GM12891 (cell line): ENCODE measurements at places on chromosomes 7 and 10.

- no peak for DNase-seq
Observed at GRCh38 chr10:59991661-59992060, 85.3 kb upstream of the CCDC6 start.

- no peak for DNase-seq
Observed at GRCh38 chr7:76512941-76513816, 2.8 kb downstream of the UPK3B start.

DNA sequence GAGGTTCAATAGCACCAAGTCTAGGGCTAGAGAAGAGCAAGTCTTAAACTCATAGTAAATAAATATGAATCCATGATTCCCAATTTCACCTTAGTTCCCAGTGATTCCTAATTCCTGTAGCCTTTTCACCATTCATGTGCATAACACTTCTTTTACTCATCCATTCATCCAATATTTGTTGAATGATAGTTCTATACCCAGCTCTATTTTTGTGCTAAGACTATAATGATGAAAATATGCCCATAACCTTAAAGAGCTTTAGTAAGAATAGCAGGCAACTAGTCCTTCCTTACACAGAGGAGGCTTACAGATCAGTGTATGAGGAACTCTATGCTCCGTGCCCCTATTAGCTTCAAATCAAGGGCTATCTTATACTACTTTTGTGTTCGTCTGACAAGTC, 280.2 kb upstream of the CHRM2 start:
- no peak for DNase-seq

DNA sequence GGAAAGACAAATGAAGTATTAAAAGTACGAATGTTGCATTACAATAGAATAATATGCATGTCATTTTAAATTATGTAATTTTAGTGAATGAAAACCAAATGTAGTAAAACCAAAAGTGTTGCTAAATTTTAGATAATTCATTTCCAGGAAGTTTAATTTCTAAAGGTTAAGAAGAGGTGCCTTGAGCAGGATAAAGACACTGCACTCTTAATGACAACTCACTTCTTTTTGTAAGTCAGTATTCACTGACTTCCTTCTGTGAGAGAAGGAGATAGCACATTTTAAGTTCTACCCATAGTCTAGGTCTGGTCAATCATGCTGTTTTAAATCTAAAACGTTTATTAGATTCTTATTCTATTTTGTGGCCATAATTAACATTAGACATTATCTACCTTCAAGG, 160.2 kb downstream of the CRPPA start:
- DNase-seq = no peak

DNA sequence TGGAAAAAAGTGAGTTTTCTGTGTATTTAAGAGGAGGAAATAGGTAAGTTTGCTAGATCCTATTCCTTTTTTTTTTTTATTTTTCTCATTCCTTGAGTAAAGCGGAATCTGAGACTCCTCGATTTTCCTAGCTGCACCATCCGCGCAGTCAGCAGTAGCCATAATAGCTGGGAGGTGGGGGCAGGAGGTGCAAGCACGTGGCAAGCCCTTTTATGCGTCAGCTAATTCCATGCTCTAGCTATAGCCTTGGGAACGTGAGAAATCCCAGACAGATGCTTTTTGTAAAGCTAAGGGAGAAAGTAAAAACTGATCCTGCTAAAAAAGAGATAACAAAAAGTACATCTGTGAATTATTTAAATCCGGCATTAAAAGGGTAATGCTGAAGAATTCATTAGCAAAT, 33.2 kb upstream of the TPK1 start:
- no peak for DNase-seq

DNA sequence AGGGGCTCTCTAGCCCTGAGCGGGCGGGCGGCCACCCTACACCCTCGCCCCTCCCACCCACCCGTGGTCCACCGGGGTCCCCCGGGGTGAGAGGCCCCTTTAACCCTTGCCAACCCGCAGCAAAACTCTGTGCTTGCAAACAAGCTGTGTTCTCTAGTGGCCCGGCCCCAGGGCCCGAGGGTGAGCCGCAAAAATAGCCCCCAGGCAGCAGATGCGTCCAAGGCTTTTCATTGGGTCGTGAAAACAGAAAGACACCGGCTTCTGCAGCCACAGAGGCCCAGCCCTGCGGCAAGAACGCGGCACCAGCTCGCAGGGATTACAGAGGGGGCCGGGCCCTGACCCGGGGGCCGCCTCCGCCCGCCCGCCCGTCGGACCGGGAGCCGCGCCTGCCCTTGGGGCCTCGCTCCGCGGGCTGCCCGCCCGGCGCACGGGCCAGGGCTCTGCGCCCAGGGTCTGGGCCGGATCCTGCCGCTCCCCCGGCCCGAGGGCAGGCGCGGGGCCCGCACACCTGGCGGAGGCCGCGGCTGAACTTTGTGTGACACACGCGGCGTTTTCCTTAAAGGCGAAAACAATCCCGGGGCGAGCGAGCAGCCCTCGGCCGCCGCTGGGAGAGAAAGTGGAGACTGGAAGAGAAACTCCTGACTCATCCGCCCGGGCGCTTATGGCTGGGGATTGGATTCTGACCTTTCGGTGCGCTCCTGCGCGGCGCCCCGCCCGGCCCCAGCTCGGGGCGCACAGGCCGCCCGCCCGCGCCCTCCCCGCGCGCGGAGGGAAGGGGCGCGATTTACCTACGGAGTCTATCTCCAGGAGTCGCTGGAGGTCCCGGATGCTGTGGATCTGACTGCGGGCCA, 2.8 kb downstream of the PDGFA start:
- DNase-seq = no peak

GRCh38 chr10:75496191-75496567, 64.8 kb downstream of the LRMDA start:
- no peak for DNase-seq

DNA sequence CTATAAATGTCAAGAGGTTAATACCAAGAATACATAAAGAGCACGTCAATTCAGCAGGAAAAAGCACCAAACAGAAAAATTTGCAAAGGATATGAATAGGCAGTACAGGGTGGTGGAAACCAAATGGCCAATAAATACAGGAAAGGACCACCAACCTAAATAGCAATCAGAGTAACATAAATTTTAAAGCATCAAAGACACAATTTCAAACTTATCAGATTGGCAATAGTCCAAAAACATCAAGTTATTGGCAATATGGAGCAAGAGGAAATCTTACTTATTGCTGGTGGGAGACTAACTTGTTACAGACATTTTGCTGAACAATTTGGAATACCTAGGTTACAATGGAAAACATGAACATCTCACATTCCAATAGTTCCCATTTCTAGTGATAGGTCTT, 24.1 kb downstream of the SYPL1 start:
- no peak for DNase-seq

DNA sequence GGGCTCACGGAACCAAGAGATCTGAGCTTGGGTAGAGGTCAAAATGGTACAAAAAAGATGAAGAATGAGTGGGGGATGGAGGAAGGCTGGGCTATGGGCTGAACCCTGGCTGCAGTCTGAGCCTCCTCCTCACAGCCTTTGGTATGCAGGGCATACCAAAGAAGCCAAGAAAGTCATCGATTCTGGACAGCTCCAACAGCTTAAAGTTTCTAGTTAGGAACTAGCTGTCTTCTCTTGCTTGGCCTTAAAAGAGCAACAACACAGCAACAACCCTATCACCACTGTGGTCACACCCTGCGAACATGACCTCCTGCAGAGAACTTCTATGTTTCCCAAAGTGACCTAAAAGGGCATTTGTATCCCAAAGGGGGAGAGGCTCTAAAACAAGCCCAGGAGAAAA, 126.1 kb upstream of the EFCAB10 start:
- no peak for DNase-seq

DNA sequence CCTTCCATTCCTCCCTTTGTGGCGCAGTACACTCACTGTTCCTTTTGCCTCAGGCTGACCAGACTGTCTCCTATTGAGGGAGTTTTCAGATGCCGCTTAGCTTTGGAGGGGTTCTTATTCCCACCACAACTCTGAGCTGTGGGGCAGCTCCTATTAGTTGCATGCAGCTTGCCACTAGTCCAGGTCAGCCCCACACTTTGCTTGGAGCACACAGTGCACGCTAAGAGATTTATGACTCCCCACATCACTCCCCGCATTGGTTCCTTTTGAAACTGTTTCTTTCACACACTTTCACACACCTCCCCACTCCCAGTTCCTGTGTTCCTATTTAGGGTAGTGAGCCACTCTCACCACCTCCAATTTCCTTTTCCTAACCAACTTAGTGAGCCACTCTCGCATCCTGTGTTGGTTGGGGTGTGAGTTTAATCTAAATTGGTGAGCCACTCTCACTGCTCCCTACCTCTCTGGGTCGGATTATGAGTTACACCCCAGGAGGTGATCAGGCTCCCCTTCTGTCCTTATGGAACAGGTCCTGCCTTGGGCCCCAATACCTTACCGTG, 10.4 kb upstream of the ZNF485 start:
- DNase-seq = no peak

DNA sequence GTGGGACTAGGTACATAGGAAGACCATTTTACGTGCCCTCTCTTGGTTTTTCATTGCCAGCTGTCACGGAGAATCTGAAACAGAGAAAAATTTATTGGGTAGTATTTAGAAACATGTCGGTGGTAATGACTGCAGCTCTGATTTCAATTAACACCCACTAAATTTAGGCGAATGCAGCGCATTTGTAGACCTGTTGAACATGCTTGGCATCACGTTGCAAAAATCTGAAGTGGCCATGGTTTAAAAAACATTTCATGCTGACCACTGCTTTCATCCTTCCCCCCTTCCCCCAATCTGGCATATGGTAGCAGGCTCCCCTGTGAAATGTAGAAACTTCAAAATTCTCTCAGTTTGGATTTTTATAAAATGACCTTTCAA, 34.0 kb downstream of the LRMDA start:
- DNase-seq = no peak

DNA sequence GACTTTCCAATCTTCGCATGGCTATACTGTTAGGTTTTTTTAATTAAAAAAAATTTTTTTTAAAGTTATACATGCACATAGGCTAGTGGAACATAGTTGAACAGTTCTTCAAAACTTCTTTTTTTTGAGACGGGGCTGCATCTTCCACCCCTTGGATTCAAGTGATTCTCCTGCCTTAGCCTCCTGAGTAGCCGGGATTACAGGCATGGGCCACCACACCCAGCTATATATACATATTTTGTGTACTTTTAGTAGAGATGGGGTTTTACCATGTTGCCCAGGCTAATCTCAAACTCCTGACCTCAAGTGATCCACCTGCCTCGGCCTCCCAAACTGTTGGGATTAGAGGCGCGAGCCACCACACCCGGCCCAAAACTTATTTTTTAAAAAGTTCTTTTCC, 17.3 kb downstream of the ZNF777 start:
- no peak for DNase-seq

DNA sequence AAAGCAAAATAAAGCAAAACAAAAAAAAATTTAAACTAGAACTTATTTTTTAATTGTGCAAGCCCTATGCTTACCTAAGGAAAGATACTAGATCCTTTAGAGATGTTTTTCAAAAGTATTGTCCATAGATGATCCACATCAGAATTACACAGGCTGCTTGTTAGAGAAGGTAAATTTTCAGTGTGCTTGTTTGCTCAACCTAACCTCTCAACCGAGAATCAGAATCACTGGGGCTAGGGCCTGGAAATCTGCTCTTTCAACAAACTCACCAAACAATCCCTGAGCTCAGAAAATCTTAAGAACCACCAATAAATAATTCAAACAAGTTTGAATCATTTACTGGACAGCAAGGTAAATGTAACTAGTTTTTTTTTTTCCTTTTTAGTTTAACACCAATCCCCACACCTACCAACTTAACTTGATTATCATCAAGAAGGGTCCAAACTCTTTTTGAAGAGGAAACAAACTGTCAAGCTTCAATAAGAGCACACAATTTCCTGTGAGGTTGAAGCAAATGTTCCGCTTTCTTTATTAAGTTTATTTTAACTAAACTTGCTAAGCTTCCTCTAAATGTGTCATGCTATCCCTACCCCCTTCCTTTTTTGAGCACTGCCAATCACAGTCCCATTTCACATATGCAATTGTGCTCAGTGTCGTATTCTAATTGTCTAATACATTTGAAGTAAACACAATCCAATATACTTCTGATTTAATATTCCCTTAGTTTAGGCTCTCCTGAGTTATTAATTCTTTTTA, 7.4 kb upstream of the TSPAN33 start:
- no peak for DNase-seq

GRCh38 chr10:361203-362081, 226.2 kb downstream of the ZMYND11 start:
- DNase-seq = no peak

DNA sequence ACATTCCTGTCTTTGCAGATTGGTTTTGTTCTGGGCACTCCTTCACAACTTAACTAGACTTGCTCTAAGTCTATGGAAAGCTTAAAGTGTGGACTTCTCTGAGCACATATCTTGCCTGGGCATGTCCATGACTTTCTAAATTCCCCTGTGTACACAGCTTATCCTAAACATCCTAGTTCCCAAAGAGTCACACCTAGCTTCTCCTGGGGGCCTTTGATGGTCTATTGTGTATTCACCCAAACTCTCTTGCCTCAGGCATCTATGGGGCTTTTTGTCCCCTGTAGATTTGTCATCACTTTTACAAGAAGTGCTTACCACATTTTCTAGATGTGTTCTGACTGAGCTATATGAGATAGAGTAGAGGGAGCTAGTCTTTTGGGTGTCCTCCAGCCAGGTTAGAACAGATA, 12.2 kb upstream of the ZNF488 start:
- DNase-seq = no peak

GRCh38 chr10:87594864-87595263, 64.8 kb upstream of the PAPSS2 start:
- DNase-seq = no peak

- DNase-seq = no peak
Observed at GRCh38 chr10:97550336-97551149, 22.0 kb upstream of the ANKRD2 start.

GRCh38 chr7:106061301-106061979, 50.7 kb downstream of the SYPL1 start:
- no peak for DNase-seq

DNA sequence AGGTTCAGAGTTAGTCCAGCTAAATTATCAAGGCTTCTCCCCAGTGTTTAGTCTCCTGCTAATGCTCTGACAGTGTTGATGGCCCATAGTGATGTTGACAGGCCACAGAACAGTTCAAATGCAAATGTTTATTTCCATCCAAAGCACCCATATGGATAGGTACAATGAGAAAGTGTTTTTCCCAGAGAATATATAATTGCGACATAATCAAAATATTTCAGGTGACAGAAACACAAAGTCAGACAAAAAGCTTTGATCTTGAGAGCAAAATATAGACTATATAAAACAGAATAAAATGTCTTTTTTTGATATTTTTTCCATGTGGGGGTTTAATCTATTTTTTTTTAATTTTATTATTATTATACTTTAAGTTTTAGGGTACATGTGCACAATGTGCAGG, 642.3 kb upstream of the SEMA3D start:
- DNase-seq = no peak

DNA sequence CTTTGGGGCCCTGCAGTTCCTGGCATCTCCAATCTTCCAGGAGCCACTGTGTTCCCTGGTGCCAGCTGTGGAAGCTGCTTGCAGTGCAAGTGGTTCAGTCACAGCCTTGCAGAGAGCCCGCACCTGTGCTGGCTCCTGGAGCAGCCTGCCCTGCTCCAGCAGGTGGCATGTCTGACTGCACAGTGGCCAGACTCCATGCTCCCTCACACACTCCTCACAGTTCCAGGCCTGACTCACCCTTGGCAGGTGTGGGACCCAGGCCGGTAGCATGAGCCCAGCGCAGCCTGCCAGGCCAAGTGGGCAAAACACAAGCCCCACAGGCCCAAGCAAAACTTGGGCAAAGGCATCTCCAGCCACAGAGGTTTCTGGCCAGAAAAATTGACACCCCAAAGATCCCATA, 33.6 kb upstream of the RELN start:
- no peak for DNase-seq

GRCh38 chr7:151736403-151736909, 140.5 kb downstream of the PRKAG2 start:
- DNase-seq = no peak

GRCh38 chr10:79202188-79203013, 133.6 kb downstream of the ZMIZ1 start:
- peak; percentile 55 for DNase-seq
